Stimulated activated CD4-positive, alpha-beta T cell treated with anti-CD3 and anti-CD28 coated beads, Interleukin-15, amount 100 ng/mL, for 1 hour (primary cell): ENCODE measurements at places on chromosomes 7 and 10.

DNA sequence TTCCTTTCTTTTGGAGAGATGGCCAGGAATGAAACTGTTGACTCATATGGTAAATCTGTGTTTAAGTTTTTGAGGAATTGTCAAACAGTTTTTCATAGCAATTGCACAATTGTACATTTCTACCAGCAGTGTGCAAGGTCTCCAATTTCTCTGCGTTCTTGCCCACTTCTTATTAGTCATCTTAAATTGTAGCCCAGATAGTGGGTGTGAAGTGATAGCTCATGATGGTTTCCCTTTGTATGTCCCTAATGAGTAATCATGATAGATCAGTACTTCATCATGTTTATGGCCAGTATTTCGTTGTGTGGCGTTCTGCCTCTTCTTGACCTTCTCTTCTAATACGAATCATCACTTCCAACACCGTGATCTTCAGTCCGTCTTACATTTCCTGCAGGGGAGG is 136.3 kb downstream of the DOCK1 start:
- DNase-seq, result no peak

DNA sequence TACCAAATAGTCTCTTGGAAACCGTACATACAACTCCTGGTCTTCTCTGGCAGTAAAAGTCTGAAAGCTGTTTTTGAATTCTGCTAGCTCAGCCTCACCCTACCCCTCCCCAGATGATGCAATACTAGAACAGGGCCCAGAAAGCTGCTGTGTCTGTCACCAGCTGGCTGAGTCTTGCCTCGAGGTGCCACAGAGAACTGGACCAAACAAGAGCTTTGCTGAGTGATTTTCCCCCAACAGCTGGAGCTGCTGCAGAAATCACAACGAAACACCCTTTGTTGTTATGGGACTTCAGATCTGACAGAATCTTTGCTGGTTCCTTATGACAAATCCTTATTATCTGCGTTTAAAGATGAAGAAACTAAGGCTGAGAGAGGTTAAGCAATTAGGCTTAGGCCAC is 134.1 kb downstream of the SPAG6 start:
- no peak for DNase-seq

GRCh38 chr7:85498031-85498430 is 311.2 kb upstream of the SEMA3D start:
- DNase-seq, result no peak

DNA sequence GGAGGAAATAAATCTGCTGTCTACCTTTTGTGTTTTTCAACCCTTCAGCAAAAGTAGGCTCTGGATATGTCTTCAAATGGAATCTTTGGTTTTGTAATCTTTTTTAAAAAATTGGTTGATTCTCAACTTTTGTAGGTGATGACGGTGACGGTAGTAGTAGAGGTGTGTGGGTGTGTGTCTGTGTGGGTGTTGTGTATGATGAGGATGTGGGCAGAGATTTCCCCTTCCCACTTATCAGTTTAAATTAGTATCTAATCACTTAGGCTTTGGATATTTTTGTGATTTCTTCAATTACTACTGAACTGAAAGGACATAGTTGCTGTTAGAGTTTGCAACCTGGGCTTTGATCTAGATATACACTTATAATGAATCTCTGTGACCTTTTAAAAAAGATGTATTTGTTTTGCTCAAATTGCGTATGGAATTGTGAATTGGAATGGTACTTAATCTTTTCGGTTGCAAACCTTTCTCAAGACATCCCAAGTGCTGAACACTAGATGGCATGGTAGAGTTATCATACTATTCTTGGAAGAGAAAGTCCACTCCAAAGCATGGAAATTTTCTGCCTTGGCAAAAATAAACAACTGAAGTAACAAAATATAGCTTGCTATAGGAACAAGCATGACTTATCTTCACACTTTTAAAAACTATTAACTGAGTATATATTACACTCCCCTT is 51.9 kb upstream of the A1CF start:
- no peak for DNase-seq

DNA sequence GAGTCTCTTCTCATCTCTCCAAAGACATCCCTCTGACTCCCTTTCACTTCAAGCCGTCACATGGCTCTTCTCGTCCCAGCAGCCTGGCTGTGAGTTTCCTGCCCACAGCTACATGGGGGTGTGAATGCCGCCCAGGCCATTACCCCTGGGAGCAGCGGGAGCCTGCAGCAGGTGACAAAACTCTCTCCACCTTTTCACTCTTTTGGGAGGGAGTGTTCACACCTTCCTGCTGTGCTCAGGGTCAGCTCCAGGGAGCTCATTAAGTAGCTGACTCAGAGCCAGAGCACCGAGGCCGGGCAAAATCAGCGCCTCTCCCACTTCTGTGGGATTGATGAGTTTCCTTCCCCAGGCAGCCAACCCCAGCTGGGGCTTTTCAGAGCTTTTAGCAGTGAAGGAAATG is 271.3 kb downstream of the TYW1 start:
- no peak for DNase-seq

GRCh38 chr10:97852840-97853405 is 3.3 kb downstream of the GOLGA7B start:
- no peak for DNase-seq

- DNase-seq, result peak; percentile 78
Measured at GRCh38 chr10:13348216-13349017, at the start of gene SEPHS1. TSS of gene SEPHS1 (minus strand) at chr10:13348293. CDS start at chr10:13344950, 3,343 bp downstream.

DNA sequence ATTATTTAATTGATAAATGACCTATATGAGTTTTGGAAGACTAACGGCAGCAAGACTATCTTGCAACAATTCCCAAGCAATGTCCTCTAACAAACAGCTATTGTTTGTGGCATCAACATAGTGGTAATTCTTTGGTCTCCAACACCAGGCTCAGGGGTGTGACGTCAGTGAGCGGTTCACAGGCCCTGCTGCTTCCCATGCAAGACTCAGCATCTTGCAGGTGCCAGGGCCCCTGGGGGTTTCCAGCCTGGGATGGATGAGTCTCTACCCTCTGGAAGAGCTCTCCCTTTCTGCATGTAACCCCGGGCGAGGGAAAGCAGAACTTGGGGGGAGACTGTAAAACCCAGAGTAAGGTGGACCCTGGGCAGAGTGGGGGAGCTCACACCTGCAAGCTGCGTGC is 164.7 kb downstream of the ACTR3B start:
- DNase-seq, result no peak

DNA sequence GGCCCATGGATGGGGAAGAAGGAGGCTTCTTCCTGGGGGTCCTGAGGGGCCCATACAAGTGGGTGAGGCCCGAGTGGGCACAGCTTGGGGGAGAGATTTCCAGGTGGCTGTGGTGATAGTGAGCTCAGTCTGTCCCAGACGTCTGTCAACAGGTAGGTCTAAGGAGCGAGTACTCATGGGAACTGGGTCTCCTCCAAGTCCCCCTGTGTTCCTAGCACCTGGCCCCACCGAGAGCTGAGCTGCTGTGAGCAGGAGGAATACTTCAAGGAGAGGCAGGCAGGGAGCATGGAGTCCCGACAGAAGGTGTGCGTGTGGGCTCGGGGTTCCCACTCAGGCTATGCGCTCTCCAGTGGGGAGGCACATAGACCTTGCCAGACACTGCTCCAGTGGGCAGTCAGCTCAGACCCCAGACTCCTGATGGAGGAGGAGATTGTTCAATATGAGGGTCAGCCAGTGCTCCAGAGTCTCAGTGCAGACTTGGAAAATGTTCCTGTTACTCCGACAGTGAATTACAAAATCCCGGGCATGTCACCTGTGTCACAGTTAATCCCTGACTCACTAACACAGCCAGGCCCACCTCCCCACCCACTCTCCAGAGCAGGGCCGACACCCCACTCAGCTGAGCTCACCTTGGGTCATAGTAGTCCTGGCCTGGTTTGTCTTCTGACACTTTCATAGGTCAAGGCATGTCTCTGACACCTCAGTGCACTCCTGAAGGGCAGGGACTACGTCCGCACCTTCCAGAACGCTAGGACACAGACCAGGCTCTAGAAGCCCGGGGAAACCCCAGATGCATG is 28.2 kb upstream of the C10orf53 start:
- no peak for DNase-seq

DNA sequence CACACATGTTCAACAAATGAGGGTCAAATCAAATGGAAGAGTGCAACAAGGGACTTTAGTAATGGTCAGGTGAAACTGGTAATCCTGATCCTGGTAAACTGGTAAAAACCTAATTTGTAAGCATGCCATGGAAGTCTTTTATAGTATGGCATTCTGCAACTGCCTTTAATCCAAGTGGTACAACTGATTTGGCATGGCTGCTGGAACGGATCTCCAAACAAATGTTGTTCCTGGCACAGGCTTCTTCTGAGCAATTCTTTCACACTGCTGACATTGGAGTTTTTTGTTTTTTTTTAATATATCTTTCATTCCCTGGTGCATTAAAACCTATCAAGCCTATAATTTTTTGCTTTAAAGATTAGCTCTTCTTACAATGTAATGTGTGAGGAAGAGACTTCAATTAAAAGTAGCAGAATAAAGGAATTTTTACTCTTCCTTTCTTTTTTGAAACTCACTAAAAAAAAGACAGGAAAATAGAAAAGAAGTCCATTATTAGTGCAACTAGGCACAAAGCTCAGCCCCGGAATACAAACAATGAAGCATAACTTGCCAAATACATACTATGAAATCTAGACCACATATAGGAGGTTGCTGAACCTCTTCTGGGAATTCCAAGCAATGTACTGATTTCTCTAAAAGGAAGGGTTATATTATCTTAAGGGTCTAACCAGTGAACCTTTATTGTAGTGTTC is 79.3 kb upstream of the OIT3 start:
- no peak for DNase-seq

DNA sequence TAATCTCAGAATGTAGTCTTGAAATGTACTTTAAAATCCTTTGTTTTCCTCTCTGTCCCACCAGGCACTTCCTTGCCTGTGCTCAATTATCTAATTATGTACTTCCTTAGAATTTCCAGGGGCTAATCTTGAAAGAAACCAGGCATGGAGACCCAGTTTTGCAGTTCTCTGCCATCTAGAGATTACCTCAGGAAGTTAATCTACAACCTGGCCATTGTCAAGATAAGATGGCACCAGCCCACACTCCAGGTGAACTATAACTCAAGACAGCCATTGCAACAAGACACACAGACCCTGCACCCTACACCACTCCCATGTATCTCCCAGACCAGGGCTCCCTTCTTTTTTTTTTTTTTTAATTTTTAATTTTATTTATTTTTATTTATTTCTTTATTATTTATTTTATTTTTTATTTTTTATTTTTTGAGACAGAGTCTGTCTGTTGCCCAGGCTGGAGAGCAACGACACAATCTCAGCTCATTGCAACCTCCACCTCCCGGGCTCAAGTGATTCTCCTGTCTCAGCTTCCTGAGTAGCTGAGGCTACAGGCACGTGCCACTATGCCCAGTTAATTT is 85.9 kb upstream of the TRIM24 start:
- DNase-seq, result no peak

- no peak for DNase-seq
Measured at GRCh38 chr7:85230623-85231022, 43.8 kb upstream of the SEMA3D start.

DNA sequence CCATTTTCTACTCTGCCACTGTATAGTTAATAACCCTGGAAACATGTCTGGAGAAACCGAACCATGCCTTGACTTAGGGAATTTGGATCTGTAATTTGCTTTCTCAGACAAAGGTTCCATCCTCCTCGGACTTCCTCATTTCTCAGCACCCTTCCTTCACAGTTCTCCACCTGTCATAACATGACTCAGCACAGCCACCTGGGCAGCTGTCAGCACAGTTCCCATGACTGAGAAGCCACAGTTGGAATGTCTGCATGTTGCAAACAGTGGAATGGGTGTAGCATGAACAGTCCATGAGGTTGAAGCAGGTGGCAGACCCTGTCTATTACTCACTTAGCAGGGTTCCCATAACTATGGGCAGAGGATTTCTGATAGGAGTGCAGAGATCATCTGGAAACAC is 634 bp upstream of the OR9A4 start:
- no peak for DNase-seq

DNA sequence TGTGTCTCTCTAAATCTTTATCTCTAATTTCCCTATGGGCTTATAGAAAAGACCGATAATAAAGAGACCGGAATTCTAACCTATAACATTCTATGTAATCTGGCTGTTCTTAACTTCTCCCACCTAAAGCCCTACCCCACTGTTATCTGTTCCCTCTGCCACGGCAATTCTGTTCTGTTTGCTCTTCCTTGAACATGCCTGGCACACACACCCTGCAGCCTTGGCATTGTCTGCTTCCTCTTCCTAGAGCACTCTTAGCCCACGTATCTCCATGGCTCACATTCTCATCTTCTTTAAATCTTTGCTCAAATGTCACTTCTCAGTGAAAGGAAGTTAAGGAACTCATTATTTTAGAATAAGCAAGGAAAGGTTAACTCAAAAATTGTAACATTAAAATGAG is 309.2 kb downstream of the GPR158 start:
- no peak for DNase-seq

GRCh38 chr10:132967540-132967939 is 25.2 kb upstream of the CFAP46 start:
- DNase-seq, result no peak

- no peak for DNase-seq
Measured at GRCh38 chr7:132537456-132538145, 38.7 kb downstream of the PLXNA4 start.

GRCh38 chr7:149524394-149524793 is 26.8 kb upstream of the ZNF746 start:
- no peak for DNase-seq

- DNase-seq, result no peak
Measured at GRCh38 chr7:112481121-112481736, 438 bp downstream of the LSMEM1 start.

DNA sequence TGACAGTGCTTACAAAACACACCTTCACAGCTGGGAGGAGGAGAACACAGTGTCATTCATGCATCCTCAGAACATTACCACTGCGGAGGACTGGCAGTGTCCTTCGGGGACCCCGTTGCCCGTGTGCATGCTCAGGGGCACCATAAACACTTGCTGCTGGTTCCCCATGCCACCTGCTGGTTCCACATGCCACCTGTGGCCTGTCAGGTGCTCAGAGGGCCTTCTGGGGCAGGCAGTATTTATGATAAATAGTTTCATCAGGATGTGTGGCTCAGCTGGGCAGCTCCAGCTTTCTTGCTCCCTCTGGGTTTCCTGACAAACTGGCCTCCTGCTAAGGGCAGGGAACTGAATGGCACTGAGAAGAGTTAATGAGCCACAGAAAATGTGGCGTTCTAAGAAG is 32.1 kb downstream of the CELF2 start:
- no peak for DNase-seq

GRCh38 chr10:96439725-96440124 is 74.0 kb downstream of the TLL2 start:
- no peak for DNase-seq

GRCh38 chr7:26224359-26224758 is 22.8 kb downstream of the CBX3 start:
- DNase-seq, result no peak

- no peak for DNase-seq
Measured at GRCh38 chr10:99484626-99485581, 47.8 kb upstream of the NKX2-3 start.
